ENCODE measurements at places on chromosomes 6 and 20.

DNA sequence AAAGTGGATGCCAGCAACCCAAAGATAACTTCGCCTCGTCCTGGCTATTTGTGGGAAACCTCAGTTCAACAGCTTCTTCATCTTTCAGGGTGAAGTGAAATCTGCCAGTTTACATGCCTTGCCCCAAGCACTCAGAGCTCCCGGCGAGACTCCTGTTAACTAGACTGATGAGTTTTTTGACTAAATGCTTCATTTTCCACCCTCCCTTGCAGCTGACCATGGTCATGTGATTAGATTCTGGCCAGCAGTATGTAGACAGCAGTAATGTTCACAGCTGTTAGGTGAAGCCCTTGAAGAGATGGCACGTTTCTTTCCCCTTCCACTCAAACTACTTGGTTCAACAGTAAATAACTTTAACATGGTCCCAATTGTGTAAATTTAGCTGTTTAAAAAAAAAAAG lies 718.8 kb upstream of the FLRT3 start:
- DNase-seq, result no peak

- DNase-seq, result no peak
These were observed 144.9 kb downstream of the SH3BGRL2 start for GRCh38 chr6:79776076-79776475.

- DNase-seq, result peak; percentile 25
These were observed 490.4 kb downstream of the FRK start for GRCh38 chr6:115570331-115570730.

GRCh38 chr20:51712501-51713212 lies 55.5 kb downstream of the ATP9A start:
- peak; percentile 48 for DNase-seq

DNA sequence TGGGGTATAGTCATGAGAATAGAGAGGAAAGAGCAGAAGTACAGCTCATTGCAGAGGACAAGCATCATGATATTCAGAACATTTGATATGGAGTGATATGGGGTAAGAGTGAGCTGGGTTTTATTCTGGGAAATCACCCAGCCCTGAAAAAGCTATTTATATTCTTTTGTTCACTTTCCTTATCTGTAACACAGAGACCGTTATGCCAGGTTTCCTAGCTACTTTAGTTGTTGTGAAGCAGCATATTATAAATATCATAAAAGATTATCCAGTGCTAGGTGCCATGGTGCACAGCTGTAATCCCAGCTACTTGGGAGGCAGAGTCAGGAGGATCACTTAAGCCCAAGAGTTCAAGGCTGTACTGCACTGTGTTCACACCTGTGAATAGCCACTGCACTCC lies 9.8 kb upstream of the DEFB129 start:
- no peak for DNase-seq

DNA sequence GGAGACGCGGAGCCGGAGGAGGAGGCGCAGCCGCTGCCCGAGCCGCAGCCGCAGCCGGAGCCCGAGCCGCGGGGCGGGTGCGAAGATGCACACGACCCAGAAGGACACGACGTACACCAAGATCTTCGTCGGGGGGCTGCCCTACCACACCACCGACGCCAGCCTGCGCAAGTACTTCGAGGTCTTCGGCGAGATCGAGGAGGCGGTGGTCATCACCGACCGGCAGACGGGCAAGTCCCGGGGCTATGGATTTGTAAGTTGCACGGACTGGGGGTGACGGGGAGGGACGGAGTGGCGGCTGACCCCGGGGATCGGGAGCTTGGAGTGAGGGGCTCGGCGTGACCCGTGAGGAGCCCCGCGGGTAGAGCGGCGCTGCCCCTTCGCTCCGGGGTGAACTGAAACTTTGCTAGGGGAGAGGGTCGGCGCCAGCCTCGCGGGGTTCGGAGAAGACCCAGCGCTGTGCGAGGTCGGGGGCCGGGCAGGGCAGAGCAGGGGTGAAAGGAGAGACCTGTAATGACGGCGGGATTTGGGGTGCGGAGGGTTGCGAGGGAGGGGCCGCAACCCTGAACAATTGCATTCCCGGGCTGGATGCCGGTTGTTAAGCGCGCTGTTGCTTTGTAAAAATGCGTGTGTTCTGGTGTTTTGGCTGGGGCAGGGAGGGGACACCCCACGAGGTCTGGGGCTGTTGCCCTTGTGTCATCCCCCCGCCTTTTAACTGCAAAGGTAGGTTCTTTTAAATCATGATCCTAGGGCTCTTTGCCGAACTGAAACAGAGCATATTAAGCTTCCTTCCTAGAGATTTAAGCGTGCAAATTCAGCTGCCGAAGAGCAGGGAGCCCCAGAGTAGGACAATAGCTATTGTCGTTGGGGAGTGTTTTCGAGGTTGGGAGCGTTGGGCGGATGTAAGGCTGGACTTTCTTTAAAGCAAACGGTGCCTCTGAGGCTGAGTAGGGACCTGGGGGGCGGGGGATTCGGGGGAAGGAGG lies 628 bp downstream of the RBM24 start:
- no peak for DNase-seq

DNA sequence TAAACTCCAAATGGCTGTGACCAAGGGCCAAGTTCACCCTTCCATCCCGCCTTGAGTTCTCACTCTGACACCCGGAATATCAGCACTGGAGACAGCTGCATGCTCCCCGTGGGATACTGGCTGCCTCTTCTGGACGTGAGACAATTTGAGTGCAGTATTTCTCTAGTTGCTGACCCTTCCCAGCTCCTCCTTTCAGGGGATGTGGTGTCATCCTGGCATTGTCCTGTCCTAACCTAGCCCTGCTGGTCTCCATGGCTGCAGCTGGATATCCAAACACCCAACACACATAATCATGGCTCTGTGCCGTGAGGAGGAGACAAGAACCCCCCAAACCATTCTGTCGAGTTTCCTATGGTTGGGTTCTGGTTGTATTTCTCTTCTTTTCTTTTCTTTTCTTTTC lies 82.6 kb downstream of the PAX1 start:
- no peak for DNase-seq

DNA sequence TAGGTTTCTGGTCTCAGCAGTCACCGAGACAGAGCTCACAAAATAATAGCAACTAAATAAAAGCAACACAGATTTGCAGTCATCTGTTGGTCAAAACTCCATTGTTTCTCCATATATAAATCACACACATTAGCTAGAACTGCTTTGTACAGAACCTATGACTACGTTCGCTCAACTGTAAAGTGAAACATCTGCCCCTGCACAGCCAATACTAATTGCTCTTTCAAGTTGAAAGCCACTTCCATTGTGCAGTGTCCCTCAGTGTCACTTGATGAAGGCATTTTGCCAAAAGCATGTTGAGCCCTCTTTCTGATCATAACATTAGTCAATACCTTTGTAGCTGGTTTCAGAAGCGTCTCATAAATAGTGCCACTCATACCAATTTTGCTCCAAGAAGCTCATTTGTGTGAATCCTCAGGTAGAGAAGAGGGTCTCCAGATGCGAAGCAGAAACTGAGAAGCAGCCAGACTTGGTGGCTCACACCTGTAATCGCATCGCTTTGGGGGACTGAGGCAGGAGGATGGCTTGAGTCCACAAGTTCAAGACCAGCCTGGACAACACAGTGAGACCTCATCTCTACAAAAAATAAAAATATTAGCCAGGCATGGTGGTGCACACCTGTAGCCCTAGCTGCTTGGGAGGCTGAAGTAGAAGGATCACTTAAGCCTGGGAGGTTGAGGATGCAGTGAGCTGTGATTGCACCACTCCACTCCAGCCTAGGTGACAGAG lies 68.9 kb downstream of the PERP start:
- DNase-seq, result no peak

- DNase-seq, result no peak
These were observed 42.0 kb downstream of the DOK5 start for GRCh38 chr20:54517241-54517975.

DNA sequence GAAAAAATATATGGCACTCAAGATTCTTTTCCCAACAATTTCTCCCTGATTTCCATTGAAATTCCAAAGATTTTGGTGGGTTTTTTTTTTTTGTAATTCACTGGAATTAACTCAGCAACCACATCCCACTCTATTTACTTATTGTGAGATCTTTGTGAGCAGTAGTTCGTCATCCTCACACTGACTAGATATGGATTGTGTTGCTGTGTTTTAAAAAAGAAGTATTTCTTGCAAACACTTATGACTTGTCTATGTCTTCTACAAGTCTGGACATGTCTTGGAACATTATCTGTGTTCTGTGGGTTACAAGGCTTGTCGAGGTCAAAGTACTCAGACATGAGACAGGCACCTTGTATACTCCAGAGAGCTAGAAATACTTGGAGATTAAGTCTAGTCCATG lies 7.3 kb upstream of the TENT5A start:
- no peak for DNase-seq

DNA sequence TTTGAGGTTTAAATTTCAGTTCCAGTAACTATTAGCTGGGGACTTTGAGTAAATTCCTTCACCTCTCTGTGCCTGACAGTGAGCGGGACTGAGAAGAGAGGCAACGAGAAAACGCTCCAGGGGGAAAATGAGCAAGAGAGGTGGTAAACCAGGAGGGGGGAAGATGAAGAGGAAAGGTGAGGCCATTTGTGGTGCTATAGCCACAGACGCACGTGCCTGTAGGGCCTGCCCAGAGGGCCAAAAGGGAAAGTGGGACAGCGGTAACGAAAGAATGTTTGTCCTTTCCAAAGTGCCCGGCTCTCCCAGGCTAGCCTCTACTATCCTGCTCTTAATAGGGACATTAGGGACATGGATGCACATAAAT lies 99.2 kb downstream of the BMP7 start:
- DNase-seq, result no peak

DNA sequence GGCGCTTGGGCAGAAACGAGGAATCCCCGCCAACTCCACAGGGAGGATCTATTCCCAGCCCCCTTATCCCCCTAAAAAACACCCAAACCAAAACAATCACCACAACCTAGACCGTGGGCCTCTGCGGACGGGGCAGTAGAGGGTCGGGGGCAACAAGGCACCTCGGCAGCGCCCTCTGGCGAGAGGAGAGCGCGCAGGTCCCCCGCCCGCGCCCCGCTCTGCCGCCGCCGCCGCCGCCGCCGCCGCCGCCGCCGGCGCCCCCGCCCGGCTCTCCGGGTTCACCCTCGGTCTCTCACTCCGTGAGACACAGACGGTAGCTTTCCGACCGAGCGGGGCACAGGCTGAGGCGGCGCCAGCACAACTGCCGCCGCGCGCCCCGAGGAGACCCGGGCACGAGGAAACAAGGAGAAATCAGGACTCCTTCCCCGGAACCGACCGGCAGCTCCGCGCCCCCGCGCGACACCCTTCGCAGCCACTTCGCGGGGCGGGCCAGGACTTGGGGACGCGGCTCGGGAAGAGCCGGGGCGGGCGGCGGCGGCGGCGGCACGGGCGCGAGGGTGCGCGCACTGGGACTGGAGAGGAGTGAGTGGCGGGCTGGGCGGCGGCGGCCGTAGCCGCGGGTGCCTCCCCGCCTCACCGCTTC lies at the start of gene SLC35F1:
SLC35F1 (plus strand) TSS at position 307 of the 643 bp plus-strand sequence.
- DNase-seq, result no peak

DNA sequence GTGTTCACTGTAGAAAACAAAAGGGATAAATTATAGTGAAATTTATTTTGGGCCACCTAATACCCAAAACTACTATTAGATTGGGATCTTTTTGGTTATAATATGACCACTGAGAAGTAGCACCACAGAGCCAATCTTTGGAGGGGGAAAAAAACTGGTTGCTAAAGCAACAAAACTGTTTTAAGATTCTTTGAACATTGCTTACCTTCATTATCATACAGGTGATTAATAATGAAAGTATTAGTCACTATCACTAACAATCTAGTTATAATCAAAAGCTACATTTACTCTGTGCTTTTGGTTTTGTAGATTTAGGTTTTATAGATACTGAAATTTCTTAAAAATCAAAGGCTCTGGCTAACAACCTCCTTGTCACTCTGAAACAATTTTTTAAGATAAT lies 31.7 kb downstream of the STX7 start:
- no peak for DNase-seq
